ENCODE measurements at places on chromosomes 2 and 18.
A peak's percentile ranks its signal among the peaks of the same experiment; 100 is the strongest.

DNA sequence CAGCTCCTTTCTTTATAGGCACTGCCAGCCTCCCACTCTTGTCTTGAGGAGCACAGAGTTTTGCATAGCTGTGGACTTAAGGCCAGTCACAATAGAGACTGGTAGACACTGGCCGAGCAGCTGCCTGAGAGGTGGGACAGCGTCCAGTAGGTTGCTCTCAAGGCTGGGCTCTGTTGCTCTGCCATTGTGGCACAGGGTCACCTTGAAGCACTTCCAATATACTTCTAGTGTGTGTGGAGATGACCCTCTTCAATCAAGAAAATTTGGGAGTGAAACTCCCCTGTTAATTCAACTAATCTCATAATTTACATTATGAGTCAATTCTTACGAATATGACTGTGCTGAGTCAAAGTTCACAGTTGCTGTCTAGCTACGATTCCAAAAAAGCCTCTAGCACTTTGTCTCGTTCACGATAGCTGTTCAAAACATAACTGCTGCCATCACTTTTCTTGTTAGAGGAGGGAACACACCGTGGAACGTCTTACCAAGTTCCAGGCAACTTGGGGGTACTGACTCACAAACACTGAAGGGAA is 636.2 kb downstream of the EPHA4 start:
- DNase-seq, result peak; percentile 3

- no peak for DNase-seq
Measured at GRCh38 chr2:236684504-236685256, 115.1 kb downstream of the ACKR3 start.

- no peak for DNase-seq
Measured at GRCh38 chr2:68800027-68800401, 65.4 kb downstream of the ARHGAP25 start.

DNA sequence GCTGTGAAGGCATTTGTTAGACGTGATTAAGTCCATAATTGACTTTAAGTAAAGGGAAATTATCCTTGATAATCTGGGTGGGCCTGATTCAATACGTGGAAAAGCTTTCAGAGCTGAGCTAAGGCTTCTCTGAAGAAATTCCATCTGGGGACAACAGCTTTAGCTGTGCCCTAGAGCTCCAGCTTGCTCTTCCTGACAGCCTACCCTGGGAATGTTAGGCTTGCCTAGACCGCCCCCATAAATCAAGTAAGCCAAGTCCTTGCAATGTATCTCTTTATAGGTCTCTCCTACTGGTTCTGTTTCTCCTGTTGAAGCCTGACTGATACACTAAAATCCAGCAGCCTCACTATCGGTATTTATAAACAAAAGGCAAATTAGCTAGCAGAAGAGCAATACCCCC is 160.0 kb downstream of the STK39 start:
- DNase-seq, result no peak

DNA sequence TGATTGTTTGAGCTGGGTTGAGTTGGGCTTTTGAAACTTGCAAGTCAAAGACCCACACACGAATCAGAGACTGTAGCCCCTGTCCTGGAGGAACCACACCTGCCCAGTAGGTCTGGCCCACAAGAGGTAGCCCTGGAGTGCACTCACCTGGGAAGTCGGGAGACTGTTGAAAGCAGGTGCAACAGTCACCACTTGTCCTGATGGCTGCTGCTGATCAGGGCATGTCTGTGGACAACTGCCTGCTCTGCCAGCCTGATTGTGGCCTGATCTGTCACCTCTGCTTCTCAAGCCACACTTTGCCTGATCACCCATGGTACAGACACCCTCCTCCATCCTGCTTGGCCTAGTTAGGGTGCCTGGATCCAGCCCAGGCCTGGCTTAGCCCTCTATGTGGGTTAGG is 105.0 kb upstream of the HAAO start:
- no peak for DNase-seq

DNA sequence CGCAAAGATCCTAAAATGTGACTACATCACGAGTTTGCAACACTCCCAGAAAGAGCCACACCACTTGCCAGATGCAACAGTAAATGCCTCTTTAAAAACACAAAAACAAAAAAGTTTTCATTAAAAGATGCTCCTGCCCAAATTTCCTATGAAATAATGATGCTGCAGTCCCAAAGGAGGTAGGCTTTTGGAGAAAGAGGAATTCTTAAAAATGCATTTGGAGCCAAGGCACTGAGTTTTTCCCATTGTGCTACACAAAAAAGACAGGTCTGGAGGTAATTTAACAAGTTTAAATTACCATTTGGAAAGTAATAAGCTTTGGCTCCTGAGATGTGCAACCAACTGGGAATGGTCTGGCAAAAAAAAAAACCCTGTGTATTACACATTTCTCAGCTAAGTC is 145.0 kb downstream of the PID1 start:
- DNase-seq, result no peak

GRCh38 chr2:95042472-95043271 is 17.2 kb downstream of the MAL start:
- no peak for DNase-seq

Data from M059J (cell line).